ENCODE measurements at places on chromosomes 2 and 18. TPM values are rescaled to one million over a fixed set of nuclear protein-coding genes. Genes with fewer than 3 reads are reported as not detected.

SLC9A2 gene
- not detected for total RNA-seq

THSD7B gene
- 0.32 TPM for total RNA-seq

SERPINE2 gene
- 242 TPM for total RNA-seq

MROH2A gene
- total RNA-seq, result not detected

CCDC68 gene
- total RNA-seq, result 9.1 TPM

Data from fibroblast of villous mesenchyme (primary cell).